ENCODE measurements at places on chromosomes 7 and 10.

DNA sequence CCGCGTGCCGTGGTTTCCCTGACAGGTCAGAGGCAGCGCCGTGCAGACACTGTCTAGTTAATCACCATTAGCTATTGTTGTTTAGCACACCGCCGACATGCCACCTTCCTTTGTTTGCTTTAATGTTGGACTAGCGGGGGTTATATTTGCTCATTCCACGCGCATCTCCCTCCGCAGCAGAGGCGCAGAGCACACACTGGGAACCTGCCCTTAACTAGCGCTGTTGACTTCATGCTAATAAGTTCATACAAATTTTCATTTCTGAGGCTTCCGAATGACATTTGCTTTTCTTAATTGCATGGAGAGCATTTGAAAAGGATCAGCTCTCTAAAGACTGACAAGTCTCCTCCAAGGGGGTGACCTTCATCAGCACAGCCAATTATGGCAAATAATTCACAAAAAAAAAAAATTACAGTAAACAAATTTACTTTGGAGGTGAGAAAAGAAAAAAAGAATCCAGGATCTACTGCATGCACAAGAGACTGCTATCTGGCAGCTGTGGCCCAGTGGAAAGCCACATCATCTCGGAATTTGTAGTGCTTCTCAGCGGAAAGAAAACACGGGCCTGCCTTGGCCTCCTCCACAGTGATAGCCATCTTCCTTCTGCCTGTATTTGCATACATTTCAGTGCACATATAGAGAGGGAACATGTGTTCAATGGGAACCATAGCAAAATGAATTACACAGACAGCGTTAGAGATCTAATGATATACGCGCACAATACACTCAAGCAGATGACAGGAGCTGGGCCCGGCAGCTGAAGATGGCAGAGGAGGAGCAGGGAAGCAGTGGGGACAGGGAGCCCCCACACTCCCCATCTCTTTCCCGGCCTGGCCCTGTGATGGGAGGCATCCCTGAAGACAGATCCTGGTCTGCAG, 94.2 kb downstream of the EBF3 start:
- H3K36me3 ChIP-seq, result no peaks in the 10 kb centered on the region
- H3K27me3 ChIP-seq, result no peaks in the 10 kb centered on the region
- peaks cover 6% of the 10 kb centered on the region for H3K4me1 ChIP-seq
- no peak for DNase-seq
- no peak overlapping the region for H3K4me3 ChIP-seq

- no peaks in the 10 kb centered on the region for H3K36me3 ChIP-seq
- H3K27me3 ChIP-seq, result peaks cover 8% of the 10 kb centered on the region
- no peaks in the 10 kb centered on the region for H3K4me1 ChIP-seq
- DNase-seq, result no peak
- H3K27ac ChIP-seq, result no peak overlapping the region
Measured at GRCh38 chr10:10786109-10787090, 231.3 kb upstream of the CELF2 start.

- H3K4me3 ChIP-seq, result no peak overlapping the region
- H3K27ac ChIP-seq, result no peak overlapping the region
- no peak for DNase-seq
- H3K4me1 ChIP-seq, result no peaks in the 10 kb centered on the region
- H3K27me3 ChIP-seq, result no peaks in the 10 kb centered on the region
Measured at GRCh38 chr10:37434091-37434490, 308.7 kb downstream of the ANKRD30A start.

- H3K4me3 ChIP-seq, result no peak overlapping the region
- no peak for DNase-seq
- H3K4me1 ChIP-seq, result no peaks in the 10 kb centered on the region
- no peak overlapping the region for H3K27ac ChIP-seq
- H3K27me3 ChIP-seq, result no peaks in the 10 kb centered on the region
Measured at GRCh38 chr7:98240961-98241673, 10.9 kb downstream of the TECPR1 start.

DNA sequence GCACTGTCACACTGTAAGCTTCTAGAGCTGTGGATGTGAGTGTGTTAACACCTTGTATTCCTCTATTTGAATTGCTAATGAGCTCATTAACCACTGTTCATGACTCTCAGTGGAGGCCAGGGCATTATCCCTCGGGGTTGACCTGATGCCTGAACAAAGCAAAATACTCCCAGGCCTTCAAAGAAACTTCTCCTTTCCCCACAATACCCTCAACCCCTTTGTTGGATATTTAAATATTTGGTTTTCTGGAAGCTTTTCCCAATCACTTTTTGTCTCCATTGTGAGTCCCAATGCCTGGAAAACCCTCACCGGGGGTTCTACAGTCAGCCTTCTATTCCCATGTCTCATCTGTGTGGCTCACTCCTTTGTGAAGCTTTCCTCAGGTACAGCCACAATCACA, 780.1 kb downstream of the PHTF2 start:
- no peak overlapping the region for H3K27ac ChIP-seq
- DNase-seq, result no peak
- H3K27me3 ChIP-seq, result no peaks in the 10 kb centered on the region
- no peaks in the 10 kb centered on the region for H3K36me3 ChIP-seq
- no peak overlapping the region for H3K4me3 ChIP-seq
- H3K4me1 ChIP-seq, result no peaks in the 10 kb centered on the region

GRCh38 chr7:26428571-26428970, 136.9 kb downstream of the SNX10 start:
- DNase-seq, result no peak
- H3K27me3 ChIP-seq, result peaks cover 14% of the 10 kb centered on the region
- peaks cover 2% of the 10 kb centered on the region for H3K36me3 ChIP-seq
- no peak overlapping the region for H3K4me3 ChIP-seq
- H3K4me1 ChIP-seq, result peaks cover 3% of the 10 kb centered on the region
- H3K27ac ChIP-seq, result no peak overlapping the region

DNA sequence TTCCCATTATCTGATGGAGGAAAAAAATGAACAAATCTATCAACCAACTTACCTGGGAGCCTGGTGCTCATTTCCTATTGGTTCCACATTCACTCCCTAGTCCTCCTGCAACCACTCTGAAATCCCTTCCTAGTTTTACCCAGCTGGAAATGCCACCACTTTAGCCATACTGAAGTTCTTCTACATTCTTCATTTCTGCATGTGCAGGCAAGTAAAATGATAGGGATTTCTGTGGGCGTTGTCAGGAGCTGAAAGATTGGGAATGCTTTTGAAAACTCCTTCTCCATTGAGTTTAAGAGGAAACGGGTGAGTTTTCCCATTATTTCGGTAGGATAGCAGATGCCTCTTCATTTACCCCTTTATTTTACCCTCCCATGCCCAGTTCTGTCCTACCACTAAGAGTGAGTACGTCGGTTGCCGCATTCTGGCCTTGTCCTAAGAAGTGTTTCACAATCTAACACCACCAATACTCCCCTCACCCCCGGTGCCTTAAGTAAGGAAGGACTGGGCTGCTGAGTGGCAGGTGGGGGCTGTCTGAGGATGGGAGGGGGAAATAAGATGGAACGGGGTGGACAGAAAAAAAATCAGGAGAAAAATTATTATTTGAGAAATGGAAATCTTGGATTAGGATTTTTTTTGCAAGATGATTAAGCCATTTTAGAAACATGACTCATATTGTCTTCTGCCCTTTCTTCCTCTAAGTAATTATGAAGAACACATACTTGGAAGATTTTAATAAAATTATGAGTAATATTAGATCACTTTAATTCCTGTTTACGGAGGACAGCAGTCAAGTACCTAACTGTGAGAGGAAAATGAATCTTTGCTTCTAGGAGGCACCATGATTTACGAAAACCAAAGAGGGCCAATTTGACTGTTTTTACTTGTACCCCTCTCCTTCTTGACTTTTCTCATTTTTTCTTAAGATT, 13.2 kb upstream of the TAS2R60 start:
- no peak overlapping the region for H3K27ac ChIP-seq
- H3K4me1 ChIP-seq, result no peaks in the 10 kb centered on the region
- no peak overlapping the region for H3K4me3 ChIP-seq
- no peak for DNase-seq
- H3K36me3 ChIP-seq, result no peaks in the 10 kb centered on the region

DNA sequence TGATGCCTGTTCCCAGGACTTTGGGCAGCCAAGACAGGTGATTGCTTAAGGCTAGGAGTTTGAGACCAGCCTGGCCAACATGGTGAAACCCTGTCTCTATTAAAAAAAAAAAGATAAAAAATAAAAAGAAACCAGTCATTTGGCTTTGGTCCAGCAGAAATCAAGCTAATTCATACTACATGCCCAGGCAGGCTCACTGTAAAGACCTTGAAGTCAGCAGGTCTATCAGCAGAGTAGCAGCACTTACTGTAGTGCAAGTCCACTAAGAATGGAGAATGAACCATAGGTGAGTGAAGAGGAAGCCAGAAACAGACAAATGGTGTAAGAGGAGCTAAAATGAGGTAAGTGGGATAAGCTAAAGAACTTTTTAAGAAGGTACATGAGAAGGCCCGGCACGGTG, 24.7 kb downstream of the PSPH start:
- no peaks in the 10 kb centered on the region for H3K27me3 ChIP-seq
- H3K27ac ChIP-seq, result no peak overlapping the region
- DNase-seq, result no peak
- H3K36me3 ChIP-seq, result peaks cover 46% of the 10 kb centered on the region
- H3K4me3 ChIP-seq, result no peak overlapping the region

- no peaks in the 10 kb centered on the region for H3K36me3 ChIP-seq
- no peak overlapping the region for H3K27ac ChIP-seq
- DNase-seq, result no peak
- H3K4me3 ChIP-seq, result no peak overlapping the region
- H3K4me1 ChIP-seq, result peaks cover 2% of the 10 kb centered on the region
Measured at GRCh38 chr7:112428715-112429114, 21.5 kb upstream of the IFRD1 start.

DNA sequence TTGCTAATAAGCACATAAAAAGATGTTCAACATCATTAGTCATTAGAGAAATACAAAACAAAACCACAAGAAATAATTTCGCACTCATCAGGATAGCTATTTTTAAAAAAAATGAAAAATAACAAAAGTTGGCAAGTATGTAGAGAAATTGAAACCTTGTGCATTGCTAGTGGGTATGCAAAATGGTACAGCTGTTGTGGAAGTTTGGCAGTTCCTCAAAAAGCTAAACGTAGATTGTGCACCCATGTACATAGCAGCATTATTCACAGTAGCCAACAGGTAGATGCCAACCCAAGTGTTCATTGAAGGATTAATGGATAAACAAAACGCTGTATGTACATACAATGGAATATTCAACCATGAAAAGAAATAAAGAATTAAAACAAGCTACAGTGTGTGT, 35.3 kb upstream of the STARD3NL start:
- H3K27ac ChIP-seq, result no peak overlapping the region
- H3K4me1 ChIP-seq, result no peaks in the 10 kb centered on the region

GRCh38 chr7:15049157-15049556, 146.6 kb upstream of the DGKB start:
- H3K36me3 ChIP-seq, result no peaks in the 10 kb centered on the region
- H3K4me3 ChIP-seq, result no peak overlapping the region
- no peaks in the 10 kb centered on the region for H3K4me1 ChIP-seq
- DNase-seq, result no peak
- no peak overlapping the region for H3K27ac ChIP-seq
- H3K27me3 ChIP-seq, result no peaks in the 10 kb centered on the region

DNA sequence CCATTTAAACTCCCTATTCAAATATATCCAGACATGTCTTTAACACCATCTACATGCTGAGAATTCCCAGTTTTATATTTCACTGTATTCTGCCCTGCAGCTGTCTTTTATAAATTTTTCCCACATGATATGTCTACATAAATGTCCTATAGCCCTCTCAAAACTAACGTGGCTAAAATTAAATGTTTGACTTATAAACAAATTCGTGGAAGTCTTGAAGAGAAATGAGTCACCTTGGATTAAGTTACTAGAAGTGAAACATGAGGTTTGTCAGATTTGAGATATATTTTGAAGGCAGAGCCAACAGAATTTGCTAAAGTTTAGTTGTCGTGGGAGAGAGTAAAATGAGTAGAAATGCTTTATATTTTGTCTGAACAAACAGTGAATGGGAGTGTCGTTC, 386.9 kb upstream of the CNTNAP2 start:
- H3K4me3 ChIP-seq, result no peak overlapping the region
- DNase-seq, result no peak
- no peak overlapping the region for H3K27ac ChIP-seq
- no peaks in the 10 kb centered on the region for H3K27me3 ChIP-seq
- H3K36me3 ChIP-seq, result no peaks in the 10 kb centered on the region
- H3K4me1 ChIP-seq, result no peaks in the 10 kb centered on the region

- no peaks in the 10 kb centered on the region for H3K4me1 ChIP-seq
- no peaks in the 10 kb centered on the region for H3K36me3 ChIP-seq
- H3K27ac ChIP-seq, result no peak overlapping the region
- no peak for DNase-seq
Measured at GRCh38 chr7:86328801-86329433, 314.8 kb upstream of the GRM3 start.
